ENCODE measurements at places on chromosomes 6 and 20.
A peak's percentile ranks its signal among the peaks of the same experiment; 100 is the strongest.

GRCh38 chr6:63272397-63272796 is 47.4 kb downstream of the LGSN start:
- peak; percentile 27 for DNase-seq

DNA sequence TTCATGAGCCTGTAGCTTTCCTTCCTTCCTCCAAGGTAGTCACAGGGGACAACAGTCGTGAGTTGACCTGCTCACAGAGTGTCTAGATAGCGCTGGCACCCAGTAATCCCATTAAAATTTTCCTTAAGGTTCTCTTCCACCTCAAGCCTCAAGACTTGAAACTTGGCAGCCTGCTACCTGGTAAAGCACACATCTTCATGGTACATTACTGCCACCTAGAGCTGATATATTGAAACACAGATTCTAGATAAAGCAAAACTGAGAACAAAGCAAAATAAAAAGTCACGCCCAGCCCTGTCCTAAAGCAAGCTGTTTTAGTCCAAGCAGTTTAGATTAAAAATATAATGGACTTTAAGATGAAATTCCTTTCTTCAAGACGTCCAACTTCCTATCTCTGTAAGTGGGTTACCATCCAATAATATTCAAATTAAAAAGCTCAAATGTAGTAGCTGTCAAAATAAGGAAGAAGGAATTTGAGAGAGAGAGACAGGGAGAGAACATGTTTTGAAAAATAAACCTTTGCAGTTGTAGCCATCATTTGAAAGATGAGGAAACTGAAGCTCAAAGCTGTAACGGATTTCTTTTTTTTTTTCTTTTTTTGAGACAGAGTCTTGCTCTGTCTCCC is 50.7 kb upstream of the CD83 start:
- peak; percentile 37 for DNase-seq

- DNase-seq = no peak
These were observed 8.2 kb upstream of the QKI start for GRCh38 chr6:163406366-163406765.

- DNase-seq = no peak
These were observed 52.1 kb downstream of the RIPOR2 start for GRCh38 chr6:24883618-24884017.

DNA sequence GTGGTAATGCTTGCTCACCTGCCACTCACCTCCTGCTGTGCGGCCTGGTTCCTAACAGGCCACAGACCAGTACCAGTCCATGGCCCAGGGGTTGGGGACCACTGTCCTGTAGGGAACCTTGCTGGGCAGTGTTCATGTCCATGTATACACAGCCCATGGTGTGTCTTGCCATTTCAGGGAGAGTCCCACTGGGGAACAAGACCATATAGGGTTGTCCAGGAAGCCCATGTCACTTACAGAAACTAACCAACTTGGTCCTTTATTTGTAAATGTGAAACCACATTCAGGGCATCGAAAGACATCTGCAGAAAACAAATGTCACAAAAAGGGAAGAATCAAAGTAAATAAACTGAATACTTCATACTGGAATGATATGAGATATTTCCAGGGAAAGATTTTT is 179.1 kb downstream of the NFATC2 start:
- no peak for DNase-seq

GRCh38 chr20:14334306-14334930 is 3.0 kb downstream of the FLRT3 start:
- peak; percentile 61 for DNase-seq

GRCh38 chr6:39470506-39470905 is 148.0 kb upstream of the KCNK16 start:
- no peak for DNase-seq

DNA sequence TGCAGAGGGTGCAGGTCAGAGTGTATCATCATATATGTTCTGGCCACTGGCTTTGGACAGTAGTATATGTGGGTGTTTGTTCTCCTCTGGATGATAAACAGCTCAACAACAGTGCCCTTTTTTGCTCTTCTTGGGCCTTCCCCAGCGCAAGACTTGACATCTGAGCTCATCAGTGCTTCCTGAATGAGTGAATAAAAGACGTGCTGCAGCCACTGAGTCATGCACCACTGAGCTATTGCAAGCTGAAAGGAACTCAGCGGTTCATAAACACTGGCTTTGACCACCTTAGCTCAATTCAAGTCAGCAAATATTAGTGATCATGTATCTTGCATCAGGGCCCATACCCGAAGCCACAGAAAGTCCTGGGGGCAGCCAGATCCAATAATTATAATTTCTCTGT is 105.3 kb upstream of the KCNG1 start:
- no peak for DNase-seq

DNA sequence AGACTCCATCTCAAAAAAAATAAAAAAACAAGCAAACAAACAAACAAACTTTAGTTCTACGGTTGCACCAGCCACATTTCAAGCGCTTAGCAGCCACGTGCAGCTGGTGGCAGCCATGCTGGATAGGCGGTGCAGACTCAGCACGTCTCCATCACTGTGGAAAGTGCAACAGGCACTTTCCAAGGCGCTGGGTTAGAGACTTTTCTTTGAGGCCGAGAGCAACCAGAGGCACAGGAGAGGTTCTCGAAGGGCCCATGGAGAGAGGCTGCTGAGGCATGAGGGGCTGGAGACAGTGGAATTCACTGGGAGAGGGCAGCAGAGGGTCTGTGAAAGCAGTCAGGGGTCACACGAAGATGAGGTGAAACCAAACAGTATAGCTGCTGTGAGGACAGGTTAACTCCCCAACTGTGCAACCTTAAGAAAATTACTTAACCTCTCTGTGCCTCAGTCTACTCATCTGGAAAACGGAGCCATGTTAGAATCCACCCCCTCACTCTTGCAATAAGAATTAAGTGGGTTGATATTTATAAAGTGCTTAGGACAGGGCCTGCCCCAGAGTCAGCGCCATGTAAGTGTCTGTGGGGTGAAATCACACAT is 27.5 kb downstream of the TGM2 start:
- DNase-seq = no peak

DNA sequence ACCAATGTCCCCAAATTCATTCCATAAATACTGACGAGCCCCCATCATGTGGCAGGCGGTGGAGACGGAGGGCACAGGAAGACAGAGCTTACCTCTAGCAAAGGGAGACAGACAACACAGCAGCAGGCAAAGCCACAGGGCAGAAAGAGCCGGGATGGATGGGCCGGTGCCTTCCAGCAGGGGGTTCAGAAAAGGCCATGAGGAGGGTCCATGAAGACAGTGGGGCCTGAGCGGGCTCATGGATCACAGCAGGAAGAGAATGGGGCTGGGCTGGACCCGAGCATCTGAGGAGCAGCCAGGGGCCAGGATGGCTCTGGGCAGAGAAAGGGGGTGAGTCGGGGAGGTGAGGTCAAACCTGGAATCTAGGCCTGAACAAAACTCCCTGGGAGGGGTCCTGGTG is 42.0 kb downstream of the PREX1 start:
- DNase-seq = no peak

DNA sequence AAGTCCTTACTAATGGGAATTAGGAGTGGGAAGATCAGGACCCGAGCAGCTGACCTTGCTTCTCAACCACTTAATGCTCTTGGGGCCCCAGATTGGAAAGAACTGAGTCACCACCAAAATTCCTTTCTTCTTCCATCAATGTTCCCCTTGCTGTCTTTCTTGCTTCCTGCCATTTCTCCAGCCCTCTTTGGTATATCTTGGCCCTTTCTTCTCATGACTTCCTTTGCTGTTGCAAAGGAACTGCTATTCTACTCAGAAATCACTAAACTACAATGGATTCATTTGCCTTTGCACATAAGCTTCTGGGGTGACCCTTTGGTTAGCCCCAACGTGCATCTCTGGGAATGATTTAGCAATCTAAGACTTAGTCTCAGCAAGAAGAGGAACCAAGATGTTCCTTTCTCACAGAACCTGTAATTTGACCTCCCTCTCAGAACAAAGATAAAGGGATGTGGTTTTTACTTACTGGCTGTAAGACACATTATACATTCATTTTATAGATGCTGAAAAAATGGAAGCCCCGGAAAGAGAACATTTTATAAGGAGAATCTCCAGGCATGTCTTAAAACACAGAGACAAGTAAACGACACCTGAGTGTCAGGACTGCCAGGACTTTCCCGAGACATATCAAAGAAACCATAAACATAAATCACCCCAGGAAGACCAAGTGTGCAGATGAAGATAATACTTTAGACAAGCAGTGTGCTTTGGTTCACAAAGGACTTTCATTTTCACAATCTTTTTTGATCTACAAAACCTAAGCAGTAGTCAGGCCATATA is 99.0 kb upstream of the TNFAIP3 start:
- no peak for DNase-seq

GRCh38 chr6:20148433-20148832 is 63.8 kb downstream of the MBOAT1 start:
- no peak for DNase-seq

- no peak for DNase-seq
These were observed 370.6 kb upstream of the MAN1A1 start for GRCh38 chr6:119720160-119720559.

DNA sequence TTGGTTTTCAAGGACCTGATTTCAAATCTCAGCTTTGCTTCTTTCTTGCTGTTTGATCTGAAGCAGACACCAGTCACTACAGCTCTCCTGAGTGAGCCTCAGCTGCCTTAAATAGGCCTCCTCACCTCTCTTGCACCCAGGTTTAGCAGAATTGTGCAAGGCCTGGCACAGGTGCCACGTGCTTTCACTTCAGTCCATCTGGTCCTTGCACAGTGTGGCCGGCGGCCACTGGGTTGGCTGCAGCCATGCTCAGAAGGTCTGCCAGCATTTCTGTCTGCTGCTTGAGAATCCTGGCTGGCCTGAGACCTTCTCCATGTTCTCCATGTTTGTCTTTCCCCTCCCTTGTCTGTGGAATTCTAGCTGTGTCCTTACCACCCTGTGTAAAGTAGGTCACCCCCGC is 14.5 kb upstream of the DAAM2 start:
- DNase-seq = no peak

DNA sequence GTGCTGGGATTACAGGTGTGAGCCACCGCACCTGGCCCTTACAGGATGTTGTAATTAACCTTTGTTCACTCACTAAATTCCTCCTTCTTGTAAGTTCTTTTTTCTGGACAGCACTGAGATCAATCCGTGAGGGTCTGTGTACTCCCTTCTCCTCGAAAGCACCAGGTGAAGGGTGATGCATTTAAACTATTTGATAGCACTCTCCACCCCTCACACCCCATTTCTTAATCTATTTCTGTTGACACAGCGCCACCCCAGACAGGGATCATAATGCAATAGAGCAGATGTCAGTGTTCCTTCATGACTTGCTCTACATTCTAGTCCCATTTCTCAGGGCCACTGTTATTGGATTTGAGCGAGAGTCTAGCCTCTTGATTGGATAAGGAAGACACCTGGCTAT is 46.3 kb downstream of the PPP1R14C start:
- no peak for DNase-seq

GRCh38 chr20:35617397-35618262 is 2.0 kb downstream of the SPAG4 start:
- DNase-seq = peak; percentile 91

- DNase-seq = no peak
These were observed 45.1 kb downstream of the CPNE5 start for GRCh38 chr6:36793913-36794712.

GRCh38 chr6:166754218-166755030 is 127.4 kb upstream of the RPS6KA2 start:
- DNase-seq = no peak

DNA sequence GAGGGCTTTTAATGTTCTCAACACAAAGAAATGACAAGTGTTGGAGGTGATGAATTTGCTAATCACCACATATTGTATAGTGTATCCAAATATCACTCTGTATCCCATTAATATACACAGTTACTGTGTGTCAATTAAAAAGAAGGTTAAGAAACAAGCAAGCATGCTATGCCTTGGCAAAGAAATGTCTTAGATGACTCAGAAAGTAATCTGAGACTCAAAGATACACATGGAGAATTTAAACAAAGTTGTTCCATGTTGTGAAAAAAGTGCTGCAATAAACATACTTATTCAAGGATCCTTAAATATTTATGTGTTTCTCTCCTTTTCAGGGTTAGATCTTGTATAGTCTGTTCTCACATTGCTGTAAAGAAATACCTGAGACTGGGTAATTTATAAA is 300.9 kb downstream of the DHX35 start:
- DNase-seq = no peak

DNA sequence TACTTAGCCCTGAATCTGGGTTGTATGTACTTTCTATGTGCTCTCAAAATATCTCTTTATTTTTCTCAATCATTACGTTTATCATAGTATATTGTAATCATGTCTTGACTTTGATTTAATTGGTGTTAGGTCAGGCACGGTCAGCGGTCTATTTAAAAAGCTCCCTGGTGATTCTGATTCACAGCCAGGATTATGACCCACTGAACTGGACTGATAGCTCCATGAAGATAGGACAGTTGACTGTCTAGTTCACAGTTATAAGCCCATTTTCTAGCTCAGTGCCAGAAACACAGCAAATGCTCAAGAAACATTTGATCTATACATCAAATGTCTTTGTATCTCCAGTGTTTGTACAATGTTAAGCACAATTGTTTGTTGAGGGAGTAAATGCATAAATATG is 111.5 kb upstream of the CCN2 start:
- no peak for DNase-seq

DNA sequence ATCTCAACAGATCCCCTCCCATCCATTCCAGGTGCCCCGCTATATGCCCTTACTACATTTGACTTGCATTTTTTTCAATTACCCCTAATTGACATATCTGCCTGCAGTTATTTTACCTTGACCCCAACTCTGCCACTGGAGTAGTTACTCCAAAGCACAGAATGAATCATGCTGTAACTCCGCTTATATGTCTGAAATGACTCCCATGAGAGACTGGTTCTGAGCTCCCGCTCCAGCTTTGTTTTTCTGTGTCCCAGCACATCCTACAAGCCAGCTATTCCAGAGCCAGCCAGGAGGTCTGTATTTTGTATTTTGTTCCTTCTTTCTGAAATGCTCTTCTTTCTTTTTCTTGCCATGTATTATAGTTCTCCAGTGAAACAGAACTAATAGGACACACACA is 10.9 kb upstream of the NOX3 start:
- no peak for DNase-seq

GRCh38 chr6:35260591-35261570 is 1.3 kb downstream of the ZNF76 start:
- no peak for DNase-seq

DNA sequence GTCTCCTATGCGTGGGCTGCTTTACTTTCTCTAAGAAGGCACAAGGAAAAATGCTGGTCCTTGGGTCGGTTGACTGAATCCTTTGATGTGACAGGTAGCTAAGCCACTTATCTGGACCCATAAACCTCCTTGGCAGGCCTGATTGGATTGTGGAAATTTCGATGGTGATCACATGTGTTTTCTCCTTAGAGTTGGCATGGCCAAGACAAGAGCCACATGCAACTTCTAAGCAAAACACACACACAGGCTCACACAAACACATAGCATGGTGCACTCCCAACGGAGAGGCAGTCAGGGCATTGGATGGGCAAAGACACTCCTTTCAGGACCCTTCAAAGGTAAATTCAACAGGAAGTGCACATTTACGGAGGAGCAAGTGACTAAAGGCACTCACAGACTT is 95.2 kb downstream of the PSMG4 start:
- DNase-seq = no peak

- peak; percentile 60 for DNase-seq
These were observed 79.5 kb upstream of the MYL9 start for GRCh38 chr20:36461600-36462439.

GRCh38 chr6:38164671-38165108 is 345.2 kb downstream of the ZFAND3 start:
- no peak for DNase-seq

Data from NCI-H345 (cell line).